ENCODE measurements at places on chromosomes 2 and 18. TPM values are rescaled to one million over a fixed set of nuclear protein-coding genes. Genes with fewer than 3 reads are reported as not detected.

The CHRNG gene
- not detected for total RNA-seq

The LYPD6B gene
- not detected for total RNA-seq

The TMEM87B gene
- 15.2 TPM for total RNA-seq

The PMAIP1 gene
- 1.4 TPM for total RNA-seq

The ABCG5 gene
- total RNA-seq: not detected
